ENCODE measurements at places on chromosomes 12 and 14. TPM values are rescaled to one million over a fixed set of nuclear protein-coding genes. Genes with fewer than 3 reads are reported as not detected.

DNA sequence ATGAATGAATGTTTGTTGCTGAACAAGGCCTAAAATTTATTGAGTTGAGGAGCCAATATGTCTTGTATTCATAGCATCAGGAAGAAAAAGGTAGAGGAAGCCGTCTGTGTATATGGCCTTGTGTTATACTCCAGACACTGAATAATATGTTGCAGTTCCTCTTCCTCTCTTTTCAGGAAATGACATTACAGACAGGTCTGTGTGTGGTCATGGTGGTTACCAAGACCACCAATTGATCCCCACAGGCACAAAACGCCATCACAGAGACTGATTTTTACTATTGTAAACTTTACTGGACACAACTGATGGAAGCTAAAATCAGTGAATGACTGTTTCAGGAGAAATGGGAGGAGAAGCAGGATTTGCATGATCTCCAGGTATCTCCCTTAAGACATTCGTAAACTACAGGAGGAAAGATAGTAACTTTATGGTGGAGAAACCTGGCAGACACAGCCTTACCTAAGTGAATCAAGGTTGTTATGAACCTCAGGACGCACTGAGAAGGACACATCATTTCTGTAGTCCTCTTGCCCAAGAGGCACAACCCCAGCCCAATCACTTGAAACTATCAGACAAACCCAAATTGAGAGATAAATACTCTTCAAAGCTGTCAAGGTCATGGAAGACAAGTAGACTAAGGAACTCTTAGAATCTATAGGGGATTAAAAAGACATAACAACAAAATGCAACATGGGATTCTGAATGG, 334.1 kb upstream of the RGS6 start:
- no peaks in the 10 kb centered on the region for H3K36me3 ChIP-seq
- H3K4me1 ChIP-seq: peaks cover 22% of the 10 kb centered on the region
- no peak overlapping the region for H3K4me3 ChIP-seq
- DNase-seq: no peak
- no peak overlapping the region for H3K27ac ChIP-seq

GRCh38 chr12:1800401-1801302, 19.7 kb upstream of the LRTM2 start:
- no peaks in the 10 kb centered on the region for H3K27me3 ChIP-seq
- H3K4me1 ChIP-seq: peaks cover 9% of the 10 kb centered on the region
- DNase-seq: no peak
- no peak overlapping the region for H3K4me3 ChIP-seq
- no peak overlapping the region for H3K27ac ChIP-seq
- H3K36me3 ChIP-seq: no peaks in the 10 kb centered on the region

DNA sequence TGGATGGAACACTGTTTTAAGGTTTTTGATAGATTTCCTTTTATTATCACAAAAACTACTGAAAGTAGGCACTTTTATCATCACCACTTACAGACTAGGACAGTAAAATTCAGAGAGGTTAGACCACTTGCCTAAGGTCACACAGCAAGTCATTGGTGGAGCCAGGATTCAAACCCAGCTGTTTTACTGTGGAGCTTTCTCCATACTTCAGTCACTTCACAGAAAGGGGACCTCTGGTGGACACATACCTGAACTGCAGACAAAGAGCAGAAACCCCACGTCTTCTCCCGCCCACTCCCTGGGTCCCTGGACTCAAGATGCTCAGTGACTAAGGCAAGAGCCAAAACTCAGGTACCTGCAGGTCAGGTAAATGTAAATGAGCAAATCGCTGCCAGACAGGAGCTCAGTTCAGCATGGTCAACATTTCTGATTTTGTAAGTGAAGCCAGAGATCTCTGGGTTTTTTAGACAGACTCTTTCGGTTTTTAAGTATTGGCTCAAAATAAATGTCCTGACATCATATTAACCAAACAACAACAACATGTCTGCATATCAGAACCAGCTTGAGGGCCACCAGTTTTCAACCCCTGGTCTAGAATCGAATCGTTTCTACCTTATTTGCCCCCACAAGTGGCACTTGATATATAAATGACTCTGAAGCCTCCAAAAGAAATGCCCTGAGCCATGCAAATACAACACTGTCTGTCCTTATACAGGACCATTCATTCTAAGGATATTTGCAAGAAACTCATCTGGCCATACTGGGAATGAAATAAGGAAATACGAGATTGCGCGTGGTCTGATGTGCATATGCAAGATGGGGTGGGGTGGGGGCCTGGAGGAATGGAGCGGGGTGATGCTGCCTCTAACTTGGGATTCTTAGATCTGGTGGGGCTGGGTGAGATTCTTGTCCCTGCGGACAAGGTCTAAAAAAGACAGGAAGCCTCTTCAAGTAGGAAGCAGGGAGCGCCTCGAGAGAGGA, 110.9 kb downstream of the KSR2 start:
- H3K36me3 ChIP-seq: no peaks in the 10 kb centered on the region
- H3K4me3 ChIP-seq: no peak overlapping the region
- H3K27me3 ChIP-seq: no peaks in the 10 kb centered on the region
- DNase-seq: peak; percentile 13
- no peak overlapping the region for H3K27ac ChIP-seq

Gene SELPLG
- total RNA-seq: 37.0 TPM

DNA sequence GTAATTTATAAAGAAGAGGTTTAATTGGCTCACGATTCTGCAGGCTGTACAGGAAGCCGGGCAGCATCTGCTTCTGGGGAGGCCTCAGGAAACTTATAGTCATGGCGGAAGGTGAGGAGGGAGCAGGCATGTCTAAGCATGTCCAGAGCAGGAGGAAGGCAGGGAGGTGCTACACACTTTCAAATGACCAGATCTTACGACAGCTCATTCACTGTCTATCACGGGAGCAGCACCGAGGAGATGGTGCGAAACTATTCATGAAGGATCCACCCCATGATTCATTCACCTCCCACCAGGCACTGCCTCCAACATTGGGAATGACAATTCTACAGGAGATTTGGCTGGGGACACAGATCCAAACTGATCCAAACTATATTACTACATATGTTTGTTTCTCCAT, 10.0 kb downstream of the SFSWAP start:
- DNase-seq: no peak
- H3K4me3 ChIP-seq: no peak overlapping the region
- H3K4me1 ChIP-seq: no peaks in the 10 kb centered on the region

GRCh38 chr12:72740064-72740463, 467.9 kb downstream of the TRHDE start:
- no peaks in the 10 kb centered on the region for H3K36me3 ChIP-seq
- no peaks in the 10 kb centered on the region for H3K27me3 ChIP-seq
- H3K4me1 ChIP-seq: no peaks in the 10 kb centered on the region
- no peak for DNase-seq

Gene NFE2
- total RNA-seq: not detected

Gene CLEC2A
- not detected for total RNA-seq

Gene GPRC5A
- total RNA-seq: not detected

Data from CD8-positive, alpha-beta memory T cell (primary cell).